Airway epithelial cell (primary cell): ENCODE measurements at places on chromosomes 12 and 14. TPM values are rescaled to one million over a fixed set of nuclear protein-coding genes. Genes with fewer than 3 reads are reported as not detected.

Gene CISTR
- not detected in 2 replicates for total RNA-seq

Gene CAPZA3
- total RNA-seq = not detected in 2 replicates

Gene CLEC2B
- total RNA-seq = 0.23 and 0.63 TPM in 2 replicates

Gene RIMKLB
- total RNA-seq = 22.3 and 24.7 TPM in 2 replicates

Gene RASSF9
- 3.5 and 4.7 TPM in 2 replicates for total RNA-seq

Gene SLC39A2
- total RNA-seq = 8.2 and 10.4 TPM in 2 replicates

Gene FAM90A1
- total RNA-seq = not detected in 2 replicates

Gene DMAC2L
- total RNA-seq = 6.8 and 13.2 TPM in 2 replicates

Gene LRFN5
- total RNA-seq = under 0.01 and 0.14 TPM in 2 replicates

Gene GALNT8
- not detected in 2 replicates for total RNA-seq

Gene TMEM260
- total RNA-seq = 5.8 and 8.2 TPM in 2 replicates

Gene TDRD9
- 0.74 and 0.92 TPM in 2 replicates for total RNA-seq

Gene NFE2
- total RNA-seq = not detected in 2 replicates

Gene SETD1B
- 3.9 and 6.1 TPM in 2 replicates for total RNA-seq

Gene CHGA
- 0.07 TPM in 1 of 2 replicates, not detected in the other for total RNA-seq

Gene TMEM132D
- not detected in 2 replicates for total RNA-seq

Gene TEX52
- total RNA-seq = not detected in 2 replicates

Gene SCNN1A
- total RNA-seq = 88.7 and 91.7 TPM in 2 replicates
